ENCODE measurements at places on chromosomes 3 and 15.

GRCh38 chr15:51299187-51300015 is 39.0 kb downstream of the CYP19A1 start:
- DNase-seq: no peak

- no peak for DNase-seq
Observed at GRCh38 chr3:69474186-69474585, 88.3 kb upstream of the FRMD4B start.

DNA sequence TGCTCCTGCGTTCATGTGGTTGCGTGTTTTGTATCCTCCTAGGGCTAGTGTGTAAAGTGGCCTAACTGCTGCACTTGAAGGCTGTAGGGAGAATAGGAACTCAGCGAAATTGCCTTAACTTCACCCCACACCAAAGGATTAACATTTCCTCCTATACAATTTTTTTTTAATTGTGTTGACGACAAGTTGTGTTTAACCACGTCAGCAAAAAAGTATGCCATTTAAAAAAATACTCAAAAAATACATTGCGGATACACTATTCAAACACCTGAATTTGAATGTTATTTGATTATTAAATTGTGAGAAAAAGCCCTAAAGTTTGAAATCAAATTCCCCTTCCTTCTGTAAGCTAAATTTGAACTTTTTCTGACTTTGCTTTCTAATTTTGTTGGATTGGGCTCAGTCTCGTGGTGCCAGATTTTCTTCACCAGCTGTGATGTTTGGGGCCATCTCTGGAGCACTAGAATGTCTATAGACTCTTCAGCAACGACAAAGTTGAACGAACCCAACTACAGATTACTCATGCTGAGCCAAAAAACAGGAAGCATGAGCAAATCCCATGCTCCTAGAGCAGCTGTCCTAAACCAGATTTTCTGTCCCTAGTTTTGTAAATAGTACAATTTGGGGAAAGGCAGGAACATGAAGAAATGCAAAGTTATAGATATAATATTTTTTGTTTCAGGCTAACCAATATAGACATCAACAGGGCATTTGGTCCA is 8.1 kb upstream of the SLC9A9 start:
- no peak for DNase-seq

- no peak for DNase-seq
Observed at GRCh38 chr3:32825601-32826375, 8.0 kb downstream of the TRIM71 start.

DNA sequence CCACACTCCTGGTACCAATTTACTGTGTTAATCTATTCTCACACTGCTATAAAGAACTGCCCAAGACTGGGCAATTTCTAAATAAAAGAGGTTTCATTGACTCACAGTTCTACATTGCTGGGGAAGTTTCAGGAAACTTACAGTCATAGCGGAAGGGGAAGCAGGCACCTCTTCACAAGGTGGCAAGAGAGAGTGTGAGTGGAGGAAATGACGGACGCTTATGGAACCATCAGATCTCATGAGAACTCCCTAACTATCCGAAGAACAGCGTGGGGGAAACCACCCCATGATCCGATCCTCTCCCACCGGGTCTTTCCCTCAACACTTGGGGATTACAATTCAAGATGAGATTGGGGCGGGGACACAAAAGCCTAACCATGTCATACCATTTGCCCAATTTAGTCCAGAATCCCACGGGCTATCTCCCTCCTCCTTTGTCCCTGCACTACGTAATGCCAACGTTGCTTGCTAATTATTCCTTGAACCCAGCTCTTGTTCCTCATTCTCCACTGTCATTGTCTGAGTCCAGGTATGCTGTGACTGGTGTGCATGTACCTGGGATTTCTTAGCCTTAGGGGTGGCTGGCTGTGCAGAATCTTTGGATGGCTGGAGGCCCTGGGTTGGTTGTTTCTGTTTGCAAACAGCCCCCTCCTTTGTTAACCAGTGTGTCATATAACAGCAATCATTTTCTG is 3.4 kb downstream of the PIGZ start:
- no peak for DNase-seq

Data from stimulated activated CD4-positive, alpha-beta T cell treated with anti-CD3 and anti-CD28 coated beads, Interleukin-1b, Interleukin-23, amount 100 ng/mL, for 24 hours (primary cell).